Stimulated activated CD4-positive, alpha-beta T cell treated with anti-CD3 and anti-CD28 coated beads, Interleukin-12 subunit alpha, Interleukin-12 subunit beta, amount 100 ng/mL, for 4 hours (primary cell): ENCODE measurements at places on chromosomes 12 and 14.

DNA sequence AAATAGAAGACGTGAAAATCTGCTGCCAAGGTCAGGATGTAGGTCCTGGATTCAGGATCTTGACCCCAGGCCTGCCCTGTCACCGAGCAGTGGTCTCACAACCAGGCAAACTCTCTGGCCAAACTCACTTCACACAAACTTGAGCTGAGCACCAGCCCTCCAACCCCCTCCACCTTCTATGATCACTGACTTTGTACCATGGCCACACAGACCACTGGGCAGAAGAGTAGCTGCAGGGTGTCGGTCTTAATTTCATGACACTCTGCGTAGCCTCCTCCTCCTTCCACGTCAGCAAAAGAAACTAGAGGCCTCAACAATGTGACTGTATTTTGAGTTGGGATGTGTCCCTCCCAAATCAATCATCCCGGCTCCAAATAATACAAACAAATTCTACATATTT is 7.2 kb upstream of the TBX3 start:
- no peak for DNase-seq

GRCh38 chr14:89588840-89589296 is 171.8 kb upstream of the FOXN3 start:
- DNase-seq = no peak

- no peak for DNase-seq
Measured at GRCh38 chr14:70879448-70879847, 27.8 kb upstream of the PCNX1 start.

DNA sequence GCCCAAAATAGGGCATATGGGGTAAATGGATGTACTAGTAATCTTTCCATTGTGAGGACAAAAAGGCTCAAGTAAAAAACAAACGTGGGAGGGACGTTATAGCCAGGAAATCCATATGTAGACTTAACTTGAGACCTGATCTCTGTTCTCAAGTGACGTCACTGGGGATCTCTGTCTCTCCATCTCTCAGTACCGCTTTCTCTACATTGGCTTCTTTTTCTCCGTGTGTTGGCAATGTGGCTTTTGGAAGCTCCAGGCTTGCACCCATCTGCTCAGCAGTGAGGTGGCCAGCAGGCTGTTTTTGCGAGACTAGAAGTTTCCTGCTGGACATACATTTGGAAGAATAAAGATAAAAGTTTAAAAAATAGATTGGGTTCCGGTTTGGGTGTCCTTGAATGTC is 66.0 kb upstream of the NRXN3 start:
- DNase-seq = no peak

GRCh38 chr12:124655698-124656516 is 88.5 kb upstream of the NCOR2 start:
- DNase-seq = no peak

- DNase-seq = peak; percentile 32
Measured at GRCh38 chr14:95156161-95157047, 925 bp downstream of the DICER1 start.

DNA sequence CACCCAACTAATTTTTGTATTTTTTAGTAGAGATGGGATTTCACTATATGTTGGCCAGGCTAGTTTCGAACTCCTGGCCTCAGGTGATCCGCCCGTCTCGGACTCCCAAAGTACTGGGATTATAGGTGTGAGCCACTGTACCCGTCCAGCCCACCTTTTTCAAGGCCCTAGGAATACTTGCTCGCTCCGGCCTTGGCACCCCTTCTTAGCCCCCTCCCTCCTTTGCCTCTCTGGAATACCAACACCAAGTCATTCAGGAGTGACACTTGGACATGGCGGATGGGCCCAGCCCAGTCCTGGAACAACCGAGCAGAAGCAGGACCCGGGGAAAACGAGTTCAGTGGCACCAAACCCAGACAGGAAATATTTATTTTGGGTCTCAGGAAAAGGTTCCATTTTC is 29.1 kb downstream of the PLEKHG3 start:
- no peak for DNase-seq

DNA sequence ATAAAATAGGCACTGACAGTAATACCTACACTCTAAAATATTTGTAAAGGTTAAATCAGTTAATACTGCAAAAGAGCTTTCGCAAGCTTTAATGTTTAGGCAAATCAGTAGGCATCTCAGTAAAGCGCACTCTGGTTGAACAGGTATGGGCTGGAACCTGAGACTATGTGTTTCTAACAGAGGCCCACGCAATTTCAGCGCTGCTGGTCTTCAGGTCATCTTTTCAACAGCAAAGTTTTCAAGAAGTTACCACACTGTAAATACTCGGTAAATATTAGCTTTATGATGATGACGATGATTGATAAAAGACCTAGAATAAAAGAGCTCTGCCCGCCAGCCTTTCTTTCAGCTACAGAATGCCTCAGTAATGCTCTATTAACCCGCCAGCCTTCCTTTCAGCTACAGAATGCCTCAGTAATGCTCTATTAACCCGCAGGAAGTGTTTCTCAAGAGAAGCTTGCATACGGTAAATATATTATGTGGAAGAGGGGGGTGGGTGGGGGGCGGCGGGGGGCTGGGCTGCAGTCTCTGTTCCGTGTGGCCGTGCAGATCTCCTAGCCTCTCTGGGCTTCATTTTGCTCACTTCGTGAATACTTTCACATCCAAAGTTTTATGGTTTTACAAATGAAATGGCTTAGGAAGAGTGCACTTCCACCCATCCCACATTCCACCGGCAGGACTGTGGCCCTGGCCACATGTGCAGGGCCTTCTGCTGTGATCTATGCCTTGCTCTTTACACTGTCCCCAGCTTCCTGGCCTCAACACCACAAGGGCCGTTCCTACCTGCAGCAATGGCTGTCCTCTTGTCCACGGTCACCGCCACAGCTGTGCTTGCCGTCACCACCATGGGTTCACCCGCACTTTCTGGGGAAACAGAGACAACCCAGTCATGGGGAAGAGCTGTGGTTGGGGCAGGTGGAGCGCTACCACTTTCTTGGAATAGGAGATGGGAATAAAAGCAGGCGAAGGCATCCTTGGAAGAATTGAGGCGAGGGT is 19.9 kb downstream of the LRTM2 start:
- DNase-seq = no peak

GRCh38 chr12:46374310-46374709 is 1.7 kb upstream of the SLC38A2 start:
- no peak for DNase-seq

GRCh38 chr12:132718644-132719043 is 8.0 kb downstream of the PGAM5 start:
- DNase-seq = no peak

DNA sequence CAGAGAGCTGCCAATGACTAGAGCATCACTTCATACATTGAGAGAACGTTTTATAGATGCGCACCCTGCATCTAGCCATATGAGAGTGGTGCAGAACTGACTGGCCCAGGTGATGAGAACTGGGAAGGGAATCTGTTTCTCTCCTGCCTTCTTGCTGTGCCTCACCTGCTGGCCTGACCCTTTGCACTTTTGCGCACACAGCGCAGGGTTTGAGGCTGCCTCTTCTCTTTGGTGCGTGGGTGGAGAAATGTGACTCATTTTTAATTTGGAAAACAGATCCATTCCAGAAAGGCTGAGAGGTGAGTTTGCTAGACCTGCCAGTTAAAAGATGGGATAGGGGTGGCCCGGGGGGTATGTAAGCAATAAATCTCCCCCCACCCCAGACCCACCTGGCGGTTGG is 453 bp upstream of the ESRRB start:
- no peak for DNase-seq

DNA sequence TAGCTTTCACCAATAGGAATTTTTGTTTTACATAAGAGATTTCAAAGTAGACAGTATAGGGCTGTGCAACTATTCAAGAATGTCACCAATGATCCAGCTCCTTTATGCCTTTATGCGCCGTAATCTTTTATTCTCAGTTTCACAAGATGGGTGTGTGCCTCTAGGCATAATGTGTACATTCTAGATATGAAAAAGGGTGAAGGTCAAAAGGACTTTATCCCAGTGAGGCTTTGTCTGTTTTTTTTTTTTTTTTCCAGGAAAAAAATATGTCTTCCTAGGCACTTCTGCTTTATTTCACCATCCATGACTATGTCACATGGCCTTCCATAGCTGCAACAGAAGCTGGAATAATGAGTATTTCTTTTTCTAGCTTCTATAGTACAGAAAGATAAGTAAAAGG is 142.3 kb upstream of the IGF1 start:
- no peak for DNase-seq

GRCh38 chr12:49672301-49673217 is 34.6 kb downstream of the FMNL3 start:
- DNase-seq = no peak

GRCh38 chr12:3891201-3891600 is 18.0 kb upstream of the PARP11 start:
- DNase-seq = no peak

DNA sequence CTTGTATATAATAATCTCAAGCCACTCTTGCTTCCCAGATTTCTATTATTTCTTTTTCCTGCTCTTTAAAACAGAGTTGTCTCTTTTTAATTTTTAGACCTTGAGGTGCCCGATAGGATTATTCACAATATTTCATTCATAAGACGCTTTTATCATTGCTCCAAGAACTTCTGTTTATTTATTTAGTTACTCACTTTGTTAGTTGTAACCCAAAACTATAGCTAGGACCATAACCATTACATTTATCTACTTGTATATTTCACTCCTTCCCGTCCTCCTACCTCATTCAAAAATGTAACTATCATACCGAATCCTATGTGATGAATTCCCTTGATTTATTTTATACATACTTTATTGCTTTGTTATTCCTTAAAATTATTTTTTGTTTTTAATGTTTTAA is 7.1 kb downstream of the EIF2S3B start:
- no peak for DNase-seq

DNA sequence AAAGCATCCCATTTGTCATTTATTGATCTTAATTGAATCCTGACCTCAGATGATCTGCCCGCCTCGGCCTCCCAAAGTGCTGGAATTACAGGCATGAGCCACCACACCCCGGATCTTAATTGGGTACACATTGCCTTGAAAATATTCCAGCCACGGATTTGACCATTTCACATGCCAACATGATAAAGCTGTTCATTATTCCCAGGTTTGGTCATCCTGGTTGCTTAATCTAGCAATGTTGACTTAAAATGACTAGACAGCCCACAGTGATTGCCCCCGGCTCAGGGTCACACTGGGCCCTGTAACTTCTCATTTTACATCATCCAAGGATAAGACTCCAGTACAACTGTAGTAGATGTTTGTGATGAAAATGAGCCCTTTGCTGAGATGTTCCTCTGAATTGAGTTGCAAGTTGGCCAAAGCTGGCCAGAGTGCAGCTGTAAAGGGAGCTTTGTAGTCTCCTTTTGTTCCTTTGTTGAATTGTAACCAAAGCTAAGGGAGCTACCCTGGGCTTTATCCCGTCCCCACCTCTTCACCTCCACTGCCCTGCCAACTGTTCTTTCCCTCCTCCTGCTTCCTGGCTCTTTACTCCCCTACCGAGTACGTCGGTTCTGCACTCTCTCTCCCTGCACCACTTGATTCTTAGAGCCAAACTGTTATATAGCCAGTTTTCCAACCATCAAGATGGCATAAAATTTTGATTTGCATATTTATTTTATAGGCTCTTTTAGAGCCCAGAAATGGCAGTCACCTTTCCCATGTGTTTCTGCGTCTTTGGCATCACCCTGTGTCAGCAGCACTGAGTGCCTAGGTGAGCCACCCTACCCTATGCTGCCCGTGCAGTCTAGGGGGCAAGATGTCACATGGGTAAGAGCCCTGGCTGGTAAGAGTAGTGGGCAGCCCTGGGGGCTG is 141.3 kb upstream of the HIF1A start:
- DNase-seq = no peak

DNA sequence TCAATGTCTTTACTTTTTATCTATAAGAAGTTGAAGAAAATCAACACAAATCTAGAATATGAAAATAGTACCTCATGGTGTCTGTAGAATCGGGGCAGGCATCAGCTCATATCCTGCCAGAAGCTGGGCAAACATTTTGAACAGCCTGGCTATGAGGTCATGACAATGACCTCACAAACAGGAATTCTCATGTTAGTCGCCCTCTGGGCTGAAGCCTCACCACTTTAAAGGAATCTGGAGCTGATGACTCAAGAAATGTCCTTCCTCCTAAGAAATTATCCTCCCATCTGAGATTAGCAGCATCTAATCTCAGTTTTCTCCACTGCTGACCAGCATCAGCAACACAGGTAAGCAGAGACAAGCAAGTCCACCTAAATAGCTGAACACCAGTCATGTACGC is 27.1 kb downstream of the CLIP1 start:
- DNase-seq = no peak

GRCh38 chr12:40226705-40227104 is 1.9 kb downstream of the LRRK2 start:
- no peak for DNase-seq

- DNase-seq = no peak
Measured at GRCh38 chr14:78424311-78424710, 254.1 kb downstream of the NRXN3 start.

GRCh38 chr14:99156090-99156425 is 115.9 kb downstream of the BCL11B start:
- no peak for DNase-seq

- DNase-seq = peak; percentile 2
Measured at GRCh38 chr14:65637780-65638179, 225.2 kb downstream of the FUT8 start.

DNA sequence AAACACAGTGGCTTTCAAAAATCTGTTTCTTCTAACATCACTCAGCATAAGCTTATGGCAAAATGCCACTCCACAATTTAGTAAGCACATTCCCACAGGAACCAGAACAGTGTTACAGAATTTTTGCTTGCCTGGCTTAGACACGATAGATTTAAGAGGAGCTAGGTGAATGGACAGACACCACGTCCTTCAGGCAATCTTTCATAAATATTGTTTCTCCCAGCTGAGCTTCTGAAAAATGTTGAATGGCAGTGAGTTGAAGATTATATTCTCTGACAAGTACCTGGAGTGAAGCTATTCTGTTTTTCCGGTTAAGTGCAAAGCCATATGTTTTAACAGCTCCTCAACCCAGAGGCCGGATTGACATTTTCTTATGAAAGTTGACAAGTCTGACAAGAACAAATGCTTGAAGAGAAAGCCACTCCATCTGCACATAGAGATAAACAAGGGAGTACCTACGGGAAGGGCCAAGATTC is 102.0 kb downstream of the FSCB start:
- no peak for DNase-seq

DNA sequence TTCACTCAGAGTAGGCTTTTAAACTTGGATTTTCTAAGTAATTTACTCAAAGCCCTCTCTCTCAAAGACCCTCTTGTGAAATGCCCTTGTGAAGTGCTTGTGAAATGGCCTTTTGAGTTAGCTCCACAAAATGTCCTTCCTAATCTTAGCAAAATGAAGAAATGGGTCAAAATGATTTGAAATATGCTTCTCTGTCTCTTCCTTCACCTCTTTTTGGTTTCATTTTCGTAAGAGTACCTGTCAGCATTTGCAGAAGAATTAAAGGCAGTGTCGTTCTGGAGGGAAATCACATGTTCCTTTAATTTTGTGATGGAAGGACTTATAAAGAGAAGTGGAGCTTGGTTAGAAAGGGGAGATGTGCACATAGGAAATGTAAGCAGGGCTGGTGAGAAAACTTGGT is 93.7 kb downstream of the HMGA2 start:
- DNase-seq = no peak

GRCh38 chr14:104383088-104383995 is 196.2 kb upstream of the C14orf180 start:
- no peak for DNase-seq

- DNase-seq = no peak
Measured at GRCh38 chr12:128914908-128915563, 61.8 kb downstream of the GLT1D1 start.
